ENCODE measurements at places on chromosomes 5 and 9.

- DNase-seq = no peak
Measured at GRCh38 chr5:124675931-124676846, 70.2 kb downstream of the ZNF608 start.

- no peak for DNase-seq
Measured at GRCh38 chr5:23026252-23027170, 173.4 kb upstream of the CDH12 start.

GRCh38 chr5:143041461-143041860, 271.3 kb downstream of the ARHGAP26 start:
- DNase-seq = no peak

GRCh38 chr9:82105729-82106128, 117.2 kb downstream of the SPATA31D1 start:
- DNase-seq = no peak

- DNase-seq = no peak
Measured at GRCh38 chr9:97895211-97895610, 27.1 kb downstream of the TRMO start.

DNA sequence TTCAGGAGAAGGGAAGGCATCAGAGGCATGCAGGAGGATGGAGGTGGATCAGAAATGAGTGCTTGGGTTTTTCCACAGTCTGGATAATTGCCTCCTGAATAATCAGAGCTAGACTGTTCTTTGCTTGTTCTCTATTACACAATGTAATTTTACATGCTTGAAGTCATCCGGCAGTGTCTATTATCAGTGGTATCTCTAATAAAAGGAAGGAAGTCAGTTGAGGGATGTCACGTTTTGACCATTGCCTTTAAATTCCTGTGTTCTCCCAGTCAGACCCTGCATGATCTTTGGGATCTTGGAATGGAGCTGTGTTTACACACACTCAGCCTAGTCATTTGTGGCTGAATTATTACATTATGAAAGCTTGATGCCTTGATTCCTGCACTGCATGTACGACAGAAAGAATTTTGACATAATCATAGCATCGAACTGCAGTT, 91.0 kb downstream of the PDE8B start:
- DNase-seq = no peak

DNA sequence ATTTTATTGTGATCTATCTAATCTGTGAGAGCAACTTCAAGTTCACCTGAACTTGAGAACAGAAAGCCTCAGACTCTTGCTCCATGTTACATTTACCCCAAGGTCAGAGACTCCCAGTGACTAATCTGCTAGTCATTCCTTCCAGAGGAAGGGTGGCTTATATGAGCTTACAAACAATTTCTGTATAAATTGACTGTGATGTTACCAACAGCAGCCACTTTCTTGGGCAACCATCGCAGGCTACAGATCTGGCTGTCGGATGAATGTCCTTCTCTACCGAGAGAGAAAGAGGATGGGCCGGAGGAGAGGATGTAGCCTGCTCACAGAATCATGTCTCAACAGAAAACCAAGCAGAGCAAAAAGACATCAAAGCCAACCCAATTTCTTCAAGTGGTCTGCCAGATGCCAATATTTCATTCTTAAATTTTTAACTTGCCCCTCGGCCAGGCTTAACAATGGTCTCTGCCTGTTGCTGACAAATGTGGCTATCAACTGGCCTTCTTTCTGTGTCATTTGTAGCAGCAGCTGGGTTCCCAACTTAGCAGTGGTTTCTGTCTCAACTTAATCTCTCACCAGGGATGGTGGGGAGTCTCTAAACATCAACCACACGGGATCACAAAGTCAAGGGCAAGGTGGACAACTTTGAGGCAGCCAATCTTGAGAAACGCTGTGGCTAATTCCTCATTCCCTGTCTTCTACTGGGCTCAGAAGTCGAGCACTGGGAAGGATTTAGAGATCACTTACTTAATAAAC, 81.3 kb downstream of the RAPGEF1 start:
- DNase-seq = no peak

DNA sequence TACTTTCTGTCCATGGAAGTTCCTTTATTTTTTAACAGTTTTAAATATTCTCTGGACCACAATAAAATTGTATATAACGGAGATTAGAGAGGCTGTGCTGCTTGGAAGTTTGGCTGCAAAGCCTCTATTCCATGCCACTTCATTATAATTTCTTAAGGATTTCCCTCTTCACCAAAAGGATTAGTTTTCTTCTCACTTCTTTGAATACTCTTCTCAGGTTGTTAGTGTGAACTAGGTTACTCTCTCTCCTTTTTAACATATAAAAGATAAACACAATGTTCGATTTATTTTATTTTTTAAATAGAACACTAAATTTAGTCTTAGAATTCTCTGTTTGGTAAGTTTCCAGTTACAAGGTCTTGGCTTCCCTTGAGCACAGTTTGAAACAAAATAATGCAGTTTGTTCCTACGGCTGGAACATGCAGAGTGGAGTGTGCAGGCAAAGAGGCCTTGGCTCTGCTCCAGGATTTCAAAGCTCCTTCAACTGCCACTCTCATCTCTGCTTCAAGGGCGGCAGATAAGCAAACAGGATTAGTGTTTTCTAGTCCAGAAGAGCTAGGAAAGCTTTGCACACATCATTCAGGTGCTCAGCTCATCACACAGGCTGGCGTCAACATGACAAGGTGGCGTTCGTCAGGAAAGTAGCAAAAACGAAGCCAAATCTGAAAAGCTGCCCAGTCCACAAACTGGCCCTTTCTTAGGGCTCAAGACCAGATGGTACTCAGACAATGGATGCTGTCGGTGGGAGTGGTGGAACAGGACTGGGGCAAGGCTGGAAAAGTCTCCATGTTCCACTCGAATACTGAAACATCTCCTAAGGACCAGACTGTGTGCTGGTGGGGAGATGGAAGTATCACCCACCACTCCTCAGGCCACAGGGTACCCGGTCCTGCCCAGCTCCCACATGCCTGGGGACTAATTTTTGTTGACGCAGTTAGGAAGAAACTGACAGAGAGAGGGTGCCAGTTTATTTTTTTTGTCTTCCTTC, 286.6 kb downstream of the CRB2 start:
- no peak for DNase-seq

GRCh38 chr5:134092875-134093274, 21.6 kb upstream of the TCF7 start:
- DNase-seq = no peak

DNA sequence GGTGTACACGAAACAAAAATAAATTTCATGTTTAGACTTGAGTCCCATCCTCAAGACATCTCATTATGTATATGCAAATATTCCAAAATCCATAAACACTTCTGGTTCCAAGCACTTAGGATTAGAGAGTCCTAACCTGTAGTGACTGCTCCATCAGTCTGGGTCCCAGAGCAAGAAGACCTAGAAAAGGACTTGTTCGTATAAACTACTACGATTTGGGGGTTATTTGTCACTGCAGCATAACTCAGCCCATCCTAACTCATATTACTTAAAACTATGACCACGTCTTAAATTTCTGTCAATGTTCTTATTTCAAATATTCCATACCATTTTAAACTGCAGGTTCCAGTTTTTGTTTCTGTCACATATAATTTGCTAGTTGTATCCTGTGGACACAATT, 463.0 kb downstream of the AGTPBP1 start:
- no peak for DNase-seq

DNA sequence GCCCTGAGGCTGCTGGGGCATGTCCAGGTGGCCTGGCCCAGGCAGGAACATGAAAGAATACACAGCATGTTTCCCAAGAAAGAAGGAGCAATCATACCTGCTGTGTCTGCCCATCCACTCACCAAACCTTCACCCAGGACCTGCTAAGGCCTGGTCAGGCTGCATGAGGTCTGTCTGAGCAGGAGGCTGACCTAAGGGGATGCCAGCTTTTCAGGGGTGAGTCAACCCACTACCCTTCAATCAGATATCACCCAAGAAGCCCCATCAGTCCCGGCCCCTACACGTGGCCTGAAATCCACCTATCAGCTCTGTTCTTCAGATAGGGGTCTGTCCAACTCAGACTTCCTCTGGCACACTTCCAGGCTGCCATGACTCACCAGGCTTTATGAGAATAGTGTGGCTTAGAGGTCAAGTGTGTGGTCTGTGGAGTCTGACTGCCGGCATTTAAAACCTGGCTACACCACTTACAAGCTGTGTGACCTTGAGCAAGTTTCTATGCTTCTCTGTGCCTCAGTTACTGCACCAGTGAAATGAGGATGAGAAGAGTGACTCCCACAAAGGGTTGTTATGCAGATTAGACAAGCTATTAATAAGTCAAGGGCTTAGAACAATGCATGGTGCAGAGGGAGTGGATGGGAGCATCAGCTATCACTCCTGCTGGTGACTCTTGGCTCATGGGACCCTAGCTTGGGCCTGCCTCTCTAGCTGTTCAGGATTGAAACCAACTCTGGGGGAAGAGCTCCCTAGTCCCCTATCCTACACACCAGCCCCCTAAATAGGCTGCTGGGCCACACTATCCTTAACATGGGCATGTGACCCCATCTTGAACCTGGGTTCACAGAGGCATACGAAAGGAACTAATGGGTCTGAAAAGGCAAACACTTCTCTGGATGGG, 130.3 kb downstream of the PAX5 start:
- DNase-seq = no peak

DNA sequence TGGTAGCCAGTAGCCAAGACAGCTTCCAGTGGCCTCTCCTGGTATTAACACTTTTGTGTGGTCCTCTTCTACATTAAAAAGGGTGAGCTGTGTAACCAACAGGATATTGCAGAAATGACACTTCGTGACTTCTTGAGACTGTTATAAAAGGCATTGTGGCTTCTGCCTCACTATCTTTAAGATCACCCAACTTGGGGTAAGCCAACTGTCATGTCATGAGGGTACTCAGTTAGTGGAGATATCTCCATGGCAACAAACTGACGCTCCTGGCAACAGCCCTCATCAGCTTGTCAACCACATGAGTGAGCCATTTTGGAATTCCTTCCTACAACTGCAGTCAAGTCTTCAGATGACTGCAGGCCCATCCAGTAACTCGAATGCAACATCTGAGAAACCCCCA, 121.7 kb downstream of the DEPDC1B start:
- no peak for DNase-seq

DNA sequence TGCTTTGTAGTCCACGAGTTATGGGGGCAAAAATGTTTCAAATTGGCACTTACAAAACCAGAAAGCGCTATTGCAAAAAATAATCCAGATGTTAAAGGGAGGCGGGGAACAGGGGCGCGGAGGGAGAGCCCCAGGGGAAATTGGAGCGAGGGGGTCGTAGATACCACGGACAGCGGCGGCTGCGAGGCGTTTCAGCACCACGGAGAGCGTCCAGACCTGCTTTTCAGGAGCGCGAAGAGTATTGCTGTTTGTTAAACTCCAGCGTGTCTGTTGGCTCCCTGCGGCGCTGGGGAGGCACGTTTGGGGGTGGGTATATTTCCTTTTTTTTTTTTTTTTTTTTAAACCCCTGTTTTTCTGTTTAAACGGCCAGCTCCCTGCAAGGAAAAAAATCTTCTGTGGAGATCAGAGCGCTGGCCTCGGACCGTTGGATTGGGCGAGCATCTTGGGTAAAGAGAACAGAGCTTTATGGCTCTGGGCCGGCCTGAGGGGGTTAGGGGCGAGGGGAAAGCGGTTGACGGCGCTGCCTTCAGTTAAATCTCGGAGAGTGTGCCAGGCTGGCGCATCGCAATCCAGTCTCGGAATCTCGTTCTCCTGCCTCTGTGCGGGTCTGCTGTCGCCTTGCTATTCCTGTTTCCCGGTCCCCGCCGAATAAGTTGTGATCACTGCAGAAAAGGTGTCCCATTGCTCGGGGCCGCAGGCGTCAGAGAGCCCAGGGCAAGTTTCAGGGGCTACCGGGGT, at the start of gene GLRA1:
Gene GLRA1, minus strand, starts transcription at position 288 of the 738 bp plus-strand sequence. CDS start 302 bp downstream, outside the sequence.
- DNase-seq = peak; percentile 17

DNA sequence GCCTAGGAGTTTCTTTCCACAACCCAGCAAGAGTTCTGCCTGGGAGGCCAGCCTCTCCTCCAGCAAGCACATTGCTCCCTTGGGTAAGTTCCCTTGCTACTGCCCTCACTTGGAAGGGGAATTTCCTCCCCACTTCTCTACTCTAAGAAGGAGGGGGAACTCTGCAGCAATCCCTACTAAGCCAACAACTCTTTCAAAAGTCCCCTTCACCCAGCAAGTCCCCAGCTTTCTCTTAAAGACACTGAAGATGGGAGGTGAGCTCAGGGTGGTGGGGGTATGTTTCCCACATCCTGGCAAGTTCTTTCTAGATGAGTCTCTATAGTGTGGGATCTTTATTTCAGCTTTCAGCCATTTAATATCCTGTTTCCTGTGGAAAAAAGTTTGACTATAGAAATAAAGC, 49.0 kb downstream of the PDE8B start:
- no peak for DNase-seq

- DNase-seq = no peak
Measured at GRCh38 chr9:37100327-37100726, 20.0 kb upstream of the ZCCHC7 start.

GRCh38 chr5:88081877-88082276, 186.8 kb downstream of the TMEM161B start:
- no peak for DNase-seq

GRCh38 chr5:98454904-98455303, 318.6 kb upstream of the RGMB start:
- no peak for DNase-seq

GRCh38 chr9:91047993-91048607, 246.5 kb downstream of the SYK start:
- no peak for DNase-seq

GRCh38 chr9:124190761-124191160, 67.0 kb upstream of the NEK6 start:
- no peak for DNase-seq

GRCh38 chr9:28317745-28318144, 744.5 kb upstream of the C9orf72 start:
- no peak for DNase-seq

- no peak for DNase-seq
Measured at GRCh38 chr9:101054657-101055056, 26.1 kb downstream of the PLPPR1 start.

DNA sequence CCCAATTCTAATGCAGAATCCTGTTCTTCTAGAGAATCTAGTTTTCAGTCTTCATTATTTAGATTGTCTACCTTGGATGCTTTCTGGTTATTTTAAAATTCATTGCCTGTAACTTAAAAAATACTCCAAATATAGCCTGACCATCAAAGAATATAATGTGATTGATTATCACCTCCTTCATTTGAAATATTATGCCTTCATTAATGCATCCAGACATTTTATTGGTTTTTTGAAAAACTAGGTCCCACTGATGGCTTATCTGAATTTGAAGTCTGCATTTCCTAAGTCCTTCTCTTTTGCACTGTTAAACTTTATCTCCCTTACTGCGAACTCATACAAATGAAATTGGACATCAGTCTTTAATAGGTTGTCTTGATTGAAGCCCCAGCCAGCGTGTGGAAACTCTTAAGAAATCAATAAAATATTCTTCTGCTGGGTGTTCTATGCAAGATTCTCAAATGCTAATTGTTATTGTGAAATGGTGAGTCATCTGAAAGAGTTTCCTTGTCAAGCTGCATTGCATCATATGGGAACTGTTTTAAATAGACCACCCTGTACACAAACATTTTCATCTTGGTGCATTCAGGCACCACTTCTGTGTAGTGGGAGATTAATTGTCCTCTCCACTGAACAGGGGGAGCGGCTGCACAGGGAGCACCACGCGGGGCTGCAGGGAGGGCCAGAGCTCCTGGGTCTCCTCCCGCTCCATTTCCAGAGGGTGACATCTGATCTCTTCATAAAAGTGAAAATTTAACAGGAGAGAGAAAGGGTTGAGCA, 92.3 kb upstream of the FANCC start:
- no peak for DNase-seq

Measured in stimulated activated CD8-positive, alpha-beta memory T cell treated with anti-CD3 and anti-CD28 coated beads, Interleukin-2, amount 100 ng/mL, for 1 hour (primary cell).